ENCODE measurements at places on chromosomes 11 and 22. TPM values are rescaled to one million over a fixed set of nuclear protein-coding genes. Genes with fewer than 3 reads are reported as not detected.

GRCh38 chr11:13108416-13108815, 99.3 kb downstream of the RASSF10 start:
- H3K36me3 ChIP-seq: no peaks in the 10 kb centered on the region
- H3K4me1 ChIP-seq: no peaks in the 10 kb centered on the region
- DNase-seq: no peak
- no peak overlapping the region for H3K4me3 ChIP-seq
- no peaks in the 10 kb centered on the region for H3K27me3 ChIP-seq
- no peak overlapping the region for H3K27ac ChIP-seq

DNA sequence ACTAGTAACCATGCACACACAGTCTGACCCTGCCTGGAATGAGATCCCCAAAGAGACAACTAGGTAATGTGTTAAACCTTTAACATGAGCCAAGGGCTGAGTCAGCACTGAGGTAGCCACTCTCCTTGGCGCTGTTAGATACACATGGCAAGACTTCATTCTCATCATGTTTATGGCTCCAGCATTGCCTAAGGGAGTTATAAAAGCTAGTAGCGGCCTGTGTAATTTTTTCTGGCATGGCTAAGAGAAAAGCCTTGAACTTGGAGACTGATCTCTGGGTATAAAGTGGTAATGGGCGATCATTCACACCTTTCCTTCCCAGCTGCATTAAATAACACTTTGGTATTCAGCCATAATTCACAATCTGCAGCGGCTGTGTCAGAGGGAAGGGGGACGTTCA, 779.7 kb upstream of the LRRC4C start:
- H3K4me3 ChIP-seq: no peak overlapping the region
- H3K27ac ChIP-seq: no peak overlapping the region
- no peaks in the 10 kb centered on the region for H3K36me3 ChIP-seq
- peak; percentile 29 for DNase-seq

DNA sequence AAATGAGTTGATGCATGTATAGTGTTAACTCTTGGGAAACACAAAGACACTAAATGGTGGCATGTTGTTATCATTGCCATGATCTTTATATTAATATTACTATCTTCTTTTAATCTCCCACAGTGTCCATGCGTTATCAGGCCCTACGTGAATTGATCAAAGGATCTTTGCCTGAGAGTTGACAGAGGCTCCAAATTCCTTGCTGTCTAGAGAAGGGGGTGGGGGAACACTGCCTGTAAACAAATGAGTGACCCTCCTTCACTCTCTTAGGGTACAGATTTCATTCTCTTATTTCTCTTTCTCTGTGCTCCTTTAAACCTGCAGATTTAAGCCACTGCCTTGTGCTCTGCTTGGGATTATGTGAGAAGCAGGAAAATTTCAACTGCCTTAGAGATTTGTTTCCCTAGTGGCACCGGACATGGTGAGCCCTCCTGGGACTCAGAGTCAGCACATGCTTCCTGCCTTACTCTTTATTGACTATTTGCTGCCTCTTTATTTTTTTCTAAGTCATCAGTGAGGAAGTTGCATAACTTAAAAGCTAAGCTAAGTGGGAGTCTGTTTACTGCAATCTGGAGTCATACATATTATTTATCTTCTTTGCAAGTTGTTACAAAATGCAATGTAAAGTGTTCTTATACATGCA, 122.9 kb downstream of the MAML2 start:
- peaks cover 5% of the 10 kb centered on the region for H3K4me1 ChIP-seq
- no peak overlapping the region for H3K4me3 ChIP-seq
- H3K27ac ChIP-seq: peak overlapping the region; percentile 56

DNA sequence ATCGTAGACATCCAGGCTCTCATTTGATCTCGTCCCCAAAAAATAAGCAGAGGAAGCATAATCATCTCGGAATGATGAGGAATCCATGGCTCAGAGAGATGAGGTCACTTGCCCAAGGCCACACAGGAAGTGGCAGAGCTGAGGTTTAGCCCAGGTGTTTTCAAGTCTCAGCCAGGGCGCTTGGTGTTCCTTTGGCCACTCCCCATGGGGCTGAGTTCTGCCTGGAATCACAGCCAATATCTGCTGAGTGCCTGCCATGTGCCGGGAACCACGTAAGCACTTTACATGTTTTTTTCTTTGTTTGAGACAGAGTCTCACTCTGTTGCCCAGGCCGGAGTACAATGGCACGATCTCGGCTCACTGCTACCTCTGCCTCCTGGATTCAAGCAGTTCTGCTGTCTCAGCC, 29.5 kb upstream of the MYH9 start:
- peaks cover 5% of the 10 kb centered on the region for H3K4me1 ChIP-seq
- peak overlapping the region; percentile 32 for H3K27ac ChIP-seq
- H3K4me3 ChIP-seq: no peak overlapping the region
- no peaks in the 10 kb centered on the region for H3K36me3 ChIP-seq

DNA sequence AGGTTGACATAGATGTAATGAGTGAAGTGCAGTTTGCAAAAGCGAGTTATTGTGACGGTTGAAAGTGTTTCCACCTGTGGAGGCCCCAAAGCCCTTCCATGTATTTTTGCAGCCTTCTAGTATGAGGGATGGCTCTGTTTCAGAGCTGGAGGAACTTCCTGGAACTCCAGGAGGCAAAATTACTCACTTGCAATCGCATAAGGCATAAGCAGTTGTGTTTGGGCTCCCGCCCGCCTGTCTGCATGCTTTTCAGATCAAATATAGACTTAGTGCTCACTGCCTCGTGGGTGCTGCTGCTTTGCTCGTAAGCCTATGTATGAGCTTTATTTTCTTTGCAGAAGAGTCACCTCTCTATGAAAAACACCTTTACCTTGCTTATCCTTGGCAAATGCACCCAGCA, 146.8 kb upstream of the LARGE1 start:
- no peaks in the 10 kb centered on the region for H3K36me3 ChIP-seq
- H3K27me3 ChIP-seq: no peaks in the 10 kb centered on the region
- H3K27ac ChIP-seq: no peak overlapping the region
- no peak overlapping the region for H3K4me3 ChIP-seq

GRCh38 chr11:12785901-12786300, 111.7 kb downstream of the TEAD1 start:
- no peak overlapping the region for H3K27ac ChIP-seq
- H3K4me3 ChIP-seq: no peak overlapping the region
- H3K4me1 ChIP-seq: no peaks in the 10 kb centered on the region

VSIG2 gene
- 8.8 TPM for total RNA-seq

CTR9 gene
- 28.5 TPM for total RNA-seq

OR2AG2 gene
- total RNA-seq: not detected

APOBEC3H gene
- total RNA-seq: not detected

GLYATL1 gene
- not detected for total RNA-seq

All from breast epithelium (tissue), 4 donors.